Hepatocyte (in vitro differentiated cells): ENCODE measurements at places on chromosomes 5 and 9. TPM values are rescaled to one million over a fixed set of nuclear protein-coding genes. Genes with fewer than 3 reads are reported as not detected.

GRCh38 chr9:25681266-25681665, 3.0 kb upstream of the TUSC1 start:
- no peaks in the 10 kb centered on the region for H3K36me3 ChIP-seq
- no peak overlapping the region for H3K4me3 ChIP-seq
- no peaks in the 10 kb centered on the region for H3K27me3 ChIP-seq
- H3K4me1 ChIP-seq, result no peaks in the 10 kb centered on the region
- no peak for DNase-seq

Gene SOX30
- not detected in 2 replicates for total RNA-seq

DNA sequence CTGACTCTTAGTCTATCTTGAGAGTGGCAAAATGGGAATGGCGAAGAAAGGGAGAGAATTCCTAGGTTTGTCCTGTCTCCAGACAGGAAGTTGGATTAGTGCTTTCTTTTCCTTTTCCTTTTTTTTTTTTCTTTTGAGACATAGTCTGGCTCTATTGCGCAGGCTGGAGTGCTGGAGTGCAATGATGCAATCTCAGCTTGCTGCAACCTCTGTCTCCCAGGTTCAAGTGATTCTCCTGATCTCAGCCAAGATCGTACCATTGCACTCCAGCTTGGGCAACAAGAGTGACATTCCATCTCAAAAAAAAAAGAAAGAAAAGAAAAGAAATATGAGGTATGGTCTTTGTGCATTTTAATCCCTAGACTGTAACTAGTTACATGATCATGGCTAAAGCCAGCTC, 12.6 kb upstream of the KIF27 start:
- peak overlapping the region; percentile 45 for H3K27ac ChIP-seq
- DNase-seq, result peak; percentile 42
- H3K4me3 ChIP-seq, result no peak overlapping the region
- H3K27me3 ChIP-seq, result no peaks in the 10 kb centered on the region
- H3K4me1 ChIP-seq, result no peaks in the 10 kb centered on the region
- no peaks in the 10 kb centered on the region for H3K36me3 ChIP-seq

DNA sequence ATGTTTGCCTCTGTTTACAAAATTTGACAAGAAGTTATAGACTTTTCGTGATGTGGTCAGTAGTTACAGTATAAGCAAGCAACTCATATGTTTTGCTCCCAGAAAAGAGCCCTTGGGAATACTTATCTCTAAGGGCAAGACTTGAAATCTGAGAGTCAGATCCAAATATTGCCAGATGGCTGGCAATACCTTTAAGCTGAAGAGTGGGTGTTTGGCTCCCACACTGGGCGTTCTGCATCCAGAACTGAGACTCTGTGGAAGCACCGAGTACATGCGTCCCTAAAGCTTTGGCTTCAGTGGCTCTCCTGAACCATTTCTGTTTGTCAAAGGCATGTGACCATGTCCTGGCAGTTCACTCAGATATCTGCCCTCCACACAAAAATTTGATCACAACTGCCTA, 194.1 kb downstream of the DCP2 start:
- H3K4me1 ChIP-seq, result peaks cover 21% of the 10 kb centered on the region
- no peak overlapping the region for H3K4me3 ChIP-seq
- H3K36me3 ChIP-seq, result no peaks in the 10 kb centered on the region
- no peak for DNase-seq
- no peak overlapping the region for H3K27ac ChIP-seq

Gene PROB1
- total RNA-seq, result 0.63 and 0.68 TPM in 2 replicates

GRCh38 chr9:19456426-19456825, 47.6 kb downstream of the ACER2 start:
- H3K27ac ChIP-seq, result no peak overlapping the region
- H3K36me3 ChIP-seq, result no peaks in the 10 kb centered on the region
- DNase-seq, result no peak
- H3K4me1 ChIP-seq, result no peaks in the 10 kb centered on the region

- H3K27ac ChIP-seq, result peak overlapping the region; percentile 30
- H3K27me3 ChIP-seq, result no peaks in the 10 kb centered on the region
- peak; percentile 14 for DNase-seq
- H3K4me1 ChIP-seq, result no peaks in the 10 kb centered on the region
- H3K36me3 ChIP-seq, result no peaks in the 10 kb centered on the region
These were observed 29.8 kb upstream of the SMC5 start for GRCh38 chr9:70229026-70229425.

Gene DNAJC25
- total RNA-seq, result 16.0 and 16.1 TPM in 2 replicates

Gene PCDHGC5
- 0.92 and 1.1 TPM in 2 replicates for total RNA-seq

Gene SH3PXD2B
- total RNA-seq, result 23.0 and 28.5 TPM in 2 replicates

GRCh38 chr5:123610209-123610608, 98.2 kb downstream of the CSNK1G3 start:
- no peaks in the 10 kb centered on the region for H3K36me3 ChIP-seq
- H3K4me1 ChIP-seq, result no peaks in the 10 kb centered on the region
- H3K27ac ChIP-seq, result no peak overlapping the region
- H3K4me3 ChIP-seq, result no peak overlapping the region
- DNase-seq, result peak; percentile 2

Gene KIF4B
- 0.10 TPM in 1 of 2 replicates, not detected in the other for total RNA-seq

- peak overlapping the region; percentile 81 for H3K27ac ChIP-seq
- no peak overlapping the region for H3K4me3 ChIP-seq
- no peaks in the 10 kb centered on the region for H3K36me3 ChIP-seq
- peaks cover 46% of the 10 kb centered on the region for H3K4me1 ChIP-seq
These were observed 123.1 kb upstream of the ANKRD55 start for GRCh38 chr5:56356121-56356835.

Gene ATP10B
- 5.1 and 5.2 TPM in 2 replicates for total RNA-seq

- H3K4me3 ChIP-seq, result no peak overlapping the region
- no peaks in the 10 kb centered on the region for H3K36me3 ChIP-seq
- no peak for DNase-seq
- H3K4me1 ChIP-seq, result peaks cover 22% of the 10 kb centered on the region
These were observed 147.3 kb upstream of the COL5A1 start for GRCh38 chr9:134494273-134494815.

- no peaks in the 10 kb centered on the region for H3K27me3 ChIP-seq
- no peak for DNase-seq
- no peak overlapping the region for H3K27ac ChIP-seq
- H3K4me1 ChIP-seq, result no peaks in the 10 kb centered on the region
- H3K36me3 ChIP-seq, result no peaks in the 10 kb centered on the region
These were observed 329.3 kb upstream of the TLE4 start for GRCh38 chr9:79242489-79242888.

DNA sequence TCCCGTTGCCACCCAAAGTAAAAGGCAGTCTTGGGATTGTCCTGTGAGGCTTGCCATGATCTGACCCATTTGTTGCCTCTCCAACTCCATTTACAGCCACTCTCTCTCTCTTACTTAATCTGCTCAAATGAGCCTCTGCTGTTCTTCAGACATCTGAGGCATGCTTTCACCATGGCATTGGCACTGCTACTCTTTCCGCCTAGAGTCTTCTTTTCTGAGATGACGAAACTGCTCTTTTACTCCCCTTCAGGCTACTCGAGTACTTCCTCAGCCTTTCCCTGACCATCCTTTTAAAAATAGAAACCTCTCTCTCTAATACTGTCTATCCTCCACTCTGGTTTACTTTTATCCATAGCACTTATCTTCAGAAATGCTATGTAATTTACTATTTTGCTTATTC, 9.0 kb downstream of the FOCAD start:
- no peaks in the 10 kb centered on the region for H3K36me3 ChIP-seq
- DNase-seq, result peak; percentile 29
- H3K4me3 ChIP-seq, result no peak overlapping the region
- H3K4me1 ChIP-seq, result peaks cover 10% of the 10 kb centered on the region

DNA sequence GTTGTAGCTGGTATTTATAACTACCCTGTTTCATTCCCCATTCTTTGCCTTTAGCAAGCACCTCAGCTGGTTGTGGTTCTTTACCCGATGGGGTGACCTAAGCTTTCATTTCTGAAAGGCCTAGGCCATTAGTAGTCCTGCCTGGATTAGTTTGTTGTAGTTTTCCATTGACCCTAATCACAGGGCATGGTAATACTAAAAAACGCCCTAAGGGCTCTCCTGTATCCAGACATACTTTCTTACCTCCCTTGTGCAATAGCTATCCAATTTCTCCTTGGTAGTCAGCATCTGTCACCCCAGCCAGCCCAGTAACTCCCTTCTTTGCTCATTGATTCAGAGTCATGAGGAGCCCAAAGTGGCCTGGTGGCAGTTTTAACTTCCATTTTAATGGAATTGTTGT, 24.0 kb downstream of the TMOD1 start:
- H3K36me3 ChIP-seq, result no peaks in the 10 kb centered on the region
- H3K27me3 ChIP-seq, result no peaks in the 10 kb centered on the region
- no peak overlapping the region for H3K27ac ChIP-seq
- H3K4me3 ChIP-seq, result no peak overlapping the region
- no peaks in the 10 kb centered on the region for H3K4me1 ChIP-seq

- peaks cover 48% of the 10 kb centered on the region for H3K4me1 ChIP-seq
- peak; percentile 56 for DNase-seq
- no peaks in the 10 kb centered on the region for H3K27me3 ChIP-seq
- H3K4me3 ChIP-seq, result no peak overlapping the region
- peak overlapping the region; percentile 96 for H3K27ac ChIP-seq
These were observed 7.3 kb downstream of the NRARP start for GRCh38 chr9:137294681-137295237.

DNA sequence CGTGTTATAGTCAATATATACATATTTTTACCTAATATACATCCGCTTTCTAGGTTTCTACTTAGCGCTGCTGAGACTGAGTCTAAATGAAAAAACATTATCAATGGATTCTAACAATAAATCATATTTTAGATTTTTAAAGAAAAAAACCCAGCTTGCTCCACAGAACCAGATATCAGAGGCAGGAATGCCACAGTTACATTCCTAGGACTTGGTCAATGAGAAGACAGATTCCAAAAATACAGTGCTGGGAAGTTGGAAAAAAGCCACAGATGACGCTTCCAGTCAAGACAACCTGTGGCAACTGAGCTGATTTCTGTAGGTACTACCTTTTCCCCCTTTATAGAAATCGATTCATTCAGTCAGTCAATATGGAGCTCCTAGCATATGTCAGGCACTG, 577 bp upstream of the CCDC112 start:
- H3K4me3 ChIP-seq, result no peak overlapping the region
- H3K4me1 ChIP-seq, result peaks cover 7% of the 10 kb centered on the region
- H3K27ac ChIP-seq, result no peak overlapping the region
- DNase-seq, result no peak
- H3K27me3 ChIP-seq, result peaks cover 4% of the 10 kb centered on the region

Gene MAN2A1
- 140 and 150 TPM in 2 replicates for total RNA-seq
